ENCODE measurements at places on chromosomes 1 and 21.

DNA sequence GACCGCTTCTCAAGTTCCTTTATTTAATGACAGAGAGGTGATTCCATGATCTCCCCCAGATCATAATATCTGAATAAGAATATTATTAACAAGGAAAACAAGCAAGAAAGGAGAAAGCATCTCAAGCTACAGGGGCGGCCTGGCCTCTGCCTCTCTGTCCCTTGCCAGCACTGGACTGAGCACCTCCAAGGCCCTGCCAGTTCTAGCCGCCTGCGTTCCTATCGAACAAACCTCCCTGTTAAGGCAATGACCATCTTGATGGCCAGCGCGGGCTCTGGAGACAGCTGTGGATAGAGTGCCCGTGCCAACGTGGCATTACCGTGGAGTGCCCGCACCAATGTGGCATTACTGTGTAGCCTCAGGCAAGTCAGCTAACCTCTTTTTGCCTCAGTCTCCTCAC is 84.8 kb downstream of the NPHP4 start:
- no peak for DNase-seq

GRCh38 chr1:168304865-168305264 is 24.2 kb downstream of the TBX19 start:
- DNase-seq: no peak

DNA sequence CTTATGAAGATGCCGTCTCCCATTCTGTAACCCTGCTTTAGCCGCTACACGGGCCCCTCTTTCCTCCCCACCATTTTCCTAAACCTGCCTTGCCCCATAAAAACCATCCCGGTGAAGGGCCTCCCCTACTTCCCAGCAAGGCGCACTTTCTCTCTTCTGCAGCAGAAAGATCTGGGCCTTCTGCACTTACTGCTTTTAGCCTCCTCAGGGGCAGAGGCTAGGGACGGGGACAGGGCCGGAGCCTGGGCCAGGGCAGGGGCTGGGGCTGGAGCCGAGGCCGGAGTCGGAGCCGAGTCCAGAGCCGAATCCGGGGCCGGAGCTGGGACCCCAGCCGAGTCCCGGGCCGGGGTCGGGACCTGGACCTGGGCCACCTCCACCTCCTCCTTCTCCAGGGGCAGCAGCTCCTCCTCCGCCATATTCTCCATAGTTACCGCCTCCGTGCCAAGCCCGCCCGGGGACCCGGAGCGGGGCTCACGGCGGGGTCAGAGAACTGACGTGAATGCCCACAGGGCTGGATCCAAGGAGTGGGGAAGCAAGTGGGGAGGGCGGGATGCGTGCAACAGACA is 382 bp downstream of the TRMT1L start:
- DNase-seq: peak; percentile 36

DNA sequence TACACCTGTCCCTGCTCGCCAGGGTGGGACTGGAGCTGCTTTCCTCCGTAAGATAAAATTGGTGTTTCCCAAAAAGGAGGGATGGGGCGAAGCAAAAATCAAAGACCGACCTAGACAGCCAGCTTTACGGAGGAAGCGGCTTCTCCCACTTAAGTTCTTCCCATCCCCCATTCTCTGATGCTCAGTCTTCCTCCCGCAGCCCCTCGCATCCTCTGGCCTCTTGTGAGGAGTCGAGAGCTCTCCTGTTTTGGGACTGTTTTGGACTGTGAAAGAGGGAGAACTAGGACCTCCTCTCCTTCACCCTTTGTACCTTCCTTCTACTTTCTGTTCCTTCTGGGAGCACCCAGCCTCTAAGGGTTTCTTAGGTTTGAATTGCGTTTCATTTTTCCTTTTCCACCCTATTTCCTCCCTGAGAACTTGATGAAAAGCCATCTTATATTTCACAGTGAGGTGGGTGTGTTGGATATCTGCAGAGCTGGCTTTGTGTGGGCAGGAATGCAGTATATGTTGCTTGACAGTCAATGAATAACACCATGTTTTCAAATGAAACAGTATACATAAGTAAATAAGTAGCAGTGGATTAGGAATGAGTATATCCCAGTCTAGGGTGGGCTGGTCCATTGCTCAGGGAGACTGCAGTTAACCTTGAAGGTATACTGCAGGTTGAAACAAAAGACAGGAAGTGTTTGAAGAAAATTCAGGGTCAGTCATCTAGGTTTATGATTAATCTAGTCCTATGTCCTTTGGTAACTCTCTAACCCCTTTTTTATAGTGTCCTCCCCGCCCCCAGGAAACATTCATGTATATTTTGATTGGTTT is 848 bp downstream of the CTTNBP2NL start:
- DNase-seq: no peak

DNA sequence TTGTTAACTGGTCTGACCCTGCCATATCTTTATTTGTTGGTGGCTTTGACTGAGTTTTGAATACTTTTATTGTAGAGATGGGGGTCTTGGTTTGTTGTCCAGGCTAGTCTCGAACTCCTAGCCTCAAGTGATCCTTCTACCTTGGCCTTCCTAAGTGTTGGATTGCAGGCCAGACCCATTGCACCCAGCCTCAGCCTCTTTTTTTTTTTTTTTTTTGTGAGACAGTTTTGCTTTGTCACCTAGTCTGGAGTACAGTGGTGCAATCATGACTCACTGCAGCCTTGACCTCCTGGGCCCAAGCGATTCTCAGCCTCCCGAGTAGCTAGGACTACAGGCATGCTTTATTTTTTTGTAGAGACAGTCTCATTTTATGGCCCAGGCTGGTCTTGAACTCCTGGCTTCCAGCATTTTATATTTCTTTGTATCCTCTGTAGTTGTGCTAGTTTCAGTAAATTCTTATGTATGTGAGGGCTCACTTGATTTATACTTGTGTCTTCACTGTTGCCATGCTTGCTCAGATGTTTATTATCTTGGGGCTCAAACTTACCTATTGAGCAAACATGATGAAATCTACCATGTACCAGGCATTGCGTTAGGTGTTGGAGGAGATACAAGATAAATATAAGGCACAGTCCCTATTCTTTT is 24.1 kb downstream of the THRAP3 start:
- DNase-seq: peak; percentile 42

DNA sequence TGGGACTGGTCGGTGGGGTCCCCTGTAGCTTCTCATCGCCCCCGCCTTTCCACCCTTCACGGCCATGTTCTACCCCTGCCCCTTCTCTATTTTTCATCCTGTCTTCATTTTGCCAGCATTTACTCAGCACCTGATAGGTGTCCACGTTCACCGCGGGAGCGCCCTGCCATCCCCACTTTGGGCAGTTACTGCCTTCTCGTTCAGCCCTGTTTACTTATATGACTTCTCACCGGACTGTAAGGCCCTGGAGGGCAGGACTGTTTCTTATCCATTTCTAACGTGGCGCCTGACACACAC is 380 bp downstream of the MFN2 start:
- no peak for DNase-seq

- no peak for DNase-seq
Observed at GRCh38 chr1:47574451-47575165, 136.8 kb downstream of the FOXD2 start.

- DNase-seq: no peak
Observed at GRCh38 chr1:93667642-93668041, 14.0 kb downstream of the BCAR3 start.

DNA sequence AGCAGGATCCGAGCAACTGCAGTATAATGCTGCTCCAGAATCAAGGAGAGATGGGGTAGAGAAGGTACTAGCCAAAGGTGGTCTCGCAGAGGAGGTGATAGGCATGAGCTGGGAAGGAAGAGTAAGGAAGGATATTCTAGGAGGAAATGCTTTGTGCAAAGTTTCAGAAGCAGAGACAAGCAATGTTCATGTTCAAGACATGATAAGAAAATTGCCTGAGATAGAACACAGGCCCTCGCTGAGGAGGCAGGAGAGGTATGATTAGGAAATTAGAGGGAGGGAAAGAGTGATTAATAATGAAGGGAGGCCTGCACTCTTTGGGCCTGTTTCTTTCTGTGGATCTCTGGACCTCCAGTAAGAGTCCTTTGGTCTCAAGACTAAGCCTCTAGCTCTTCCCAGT is 12.9 kb upstream of the ETV3 start:
- no peak for DNase-seq

- DNase-seq: no peak
Observed at GRCh38 chr1:208074353-208074752, 163.4 kb upstream of the CD34 start.

GRCh38 chr1:178692564-178693327 is 32.3 kb upstream of the RALGPS2 start:
- no peak for DNase-seq

DNA sequence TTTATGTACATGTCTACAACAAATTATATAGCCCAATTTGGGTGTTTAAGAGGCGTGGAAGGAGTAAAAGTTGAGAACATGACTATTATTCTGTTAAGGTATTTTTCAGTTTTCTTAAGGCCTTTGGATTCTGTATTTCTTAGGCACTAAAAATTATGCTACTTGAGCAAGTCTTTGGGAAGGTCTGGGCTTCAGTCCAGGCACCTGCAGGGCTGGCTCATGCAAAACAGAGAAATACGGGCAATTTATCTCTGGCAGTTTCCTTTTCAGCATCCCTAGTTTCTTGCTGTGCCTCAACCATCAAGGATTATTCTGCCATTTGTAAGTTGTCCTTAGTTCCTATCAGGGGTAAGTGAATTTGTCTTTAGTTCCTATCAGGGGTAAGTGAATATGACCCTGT is 358.8 kb upstream of the B3GALT2 start:
- DNase-seq: no peak

Data from foreskin keratinocyte (primary cell).